ENCODE measurements at places on chromosomes 6 and 20.

- DNase-seq, result no peak
Observed at GRCh38 chr6:32382757-32383420, 11.2 kb upstream of the TSBP1 start.

GRCh38 chr6:165798991-165799390 is 135.9 kb upstream of the PDE10A start:
- DNase-seq, result no peak

GRCh38 chr20:15831201-15831600 is 742.0 kb downstream of the KIF16B start:
- DNase-seq, result no peak

- DNase-seq, result peak; percentile 43
Observed at GRCh38 chr6:106609699-106610098, 19.6 kb downstream of the RTN4IP1 start.

- no peak for DNase-seq
Observed at GRCh38 chr20:57257701-57258453, 8.6 kb downstream of the BMP7 start.

DNA sequence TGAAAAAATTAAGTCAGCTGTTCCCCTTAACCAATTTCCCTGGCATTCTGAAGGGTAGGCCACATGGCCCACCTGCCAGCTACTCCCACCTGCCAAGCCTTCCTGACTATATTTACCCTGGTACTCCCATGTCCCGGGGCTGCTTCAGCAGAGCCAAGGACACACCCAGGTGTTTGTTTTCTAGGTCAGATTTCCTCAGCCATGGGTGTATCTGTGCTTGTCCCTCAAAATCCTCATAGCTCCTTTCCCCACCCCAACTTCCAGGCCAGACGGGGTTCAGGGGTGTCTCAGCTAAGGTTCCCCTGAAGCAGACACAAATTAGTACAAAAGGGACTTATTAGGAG is 139.4 kb upstream of the CDYL start:
- DNase-seq, result no peak

DNA sequence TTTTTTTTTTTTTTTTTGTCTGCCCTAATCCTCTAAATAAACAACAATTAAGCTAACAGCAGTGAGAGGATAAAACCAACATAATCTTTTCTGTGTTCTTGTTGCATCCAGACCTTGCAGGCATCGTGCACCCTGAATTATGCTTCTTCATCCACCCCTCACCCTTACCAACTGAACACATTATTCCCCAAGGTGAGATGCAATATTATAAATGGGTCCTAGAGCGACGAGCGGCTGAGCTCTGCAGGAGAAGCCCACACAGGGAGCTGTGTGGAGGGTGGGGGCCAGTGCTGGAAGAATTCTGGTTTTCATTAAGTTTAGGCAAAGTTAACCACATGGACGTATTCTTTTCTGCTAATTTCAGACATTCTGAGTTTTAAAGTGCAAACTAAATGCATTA is 32.2 kb upstream of the NXT1 start:
- no peak for DNase-seq

GRCh38 chr20:20333866-20334265 is 34.0 kb upstream of the INSM1 start:
- DNase-seq, result no peak

All from CD4-positive, alpha-beta T cell treated with Interleukin-1 beta for 1 hour (primary cell).